ENCODE measurements at places on chromosomes 7 and 10.

DNA sequence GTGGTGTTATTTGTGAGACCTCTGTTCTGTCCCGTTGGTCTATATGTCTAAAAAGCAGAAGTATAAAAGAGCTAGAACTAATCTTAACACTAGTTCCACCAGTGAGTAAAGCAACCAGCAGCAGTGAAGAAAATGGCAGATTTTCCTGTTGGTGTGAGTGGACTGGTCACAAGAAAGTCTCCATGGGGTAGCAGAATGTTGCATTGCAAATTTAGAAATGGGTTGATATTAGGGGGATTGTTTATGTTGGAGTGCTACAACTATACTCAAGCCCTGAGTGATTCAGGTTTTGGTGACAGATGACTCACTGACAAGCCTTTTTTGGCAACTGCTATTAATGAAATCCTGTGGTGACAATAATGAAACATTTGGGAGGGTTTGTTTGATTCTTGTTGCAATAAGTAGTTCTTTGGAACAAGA, 5.6 kb downstream of the AVL9 start:
- DNase-seq, result no peak

DNA sequence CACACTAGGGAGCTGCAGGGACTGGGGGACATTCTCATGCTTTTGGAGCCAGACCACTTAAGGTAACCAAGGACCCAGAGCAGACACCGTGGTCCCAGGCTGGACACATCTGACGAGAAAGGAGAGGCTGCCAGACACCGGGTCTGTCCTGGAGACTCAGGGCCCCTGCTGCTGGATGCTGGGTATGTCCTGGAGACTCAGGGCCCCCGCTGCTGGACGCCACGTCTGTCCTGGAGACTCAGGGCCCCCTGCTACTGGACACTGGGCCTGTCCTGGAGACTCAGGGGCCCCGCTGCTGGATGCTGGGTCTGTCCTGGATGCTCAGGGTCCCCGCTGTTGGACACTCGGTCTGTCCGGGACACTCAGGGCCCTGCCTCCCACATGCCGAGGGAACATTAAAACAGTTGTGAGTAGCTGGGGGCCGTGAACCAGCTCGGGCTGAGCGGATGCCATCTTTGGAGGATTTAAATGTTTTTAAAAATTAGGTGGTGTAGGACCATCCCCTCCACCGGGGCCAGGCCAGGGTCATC, 249.7 kb downstream of the DNAJB6 start:
- no peak for DNase-seq

DNA sequence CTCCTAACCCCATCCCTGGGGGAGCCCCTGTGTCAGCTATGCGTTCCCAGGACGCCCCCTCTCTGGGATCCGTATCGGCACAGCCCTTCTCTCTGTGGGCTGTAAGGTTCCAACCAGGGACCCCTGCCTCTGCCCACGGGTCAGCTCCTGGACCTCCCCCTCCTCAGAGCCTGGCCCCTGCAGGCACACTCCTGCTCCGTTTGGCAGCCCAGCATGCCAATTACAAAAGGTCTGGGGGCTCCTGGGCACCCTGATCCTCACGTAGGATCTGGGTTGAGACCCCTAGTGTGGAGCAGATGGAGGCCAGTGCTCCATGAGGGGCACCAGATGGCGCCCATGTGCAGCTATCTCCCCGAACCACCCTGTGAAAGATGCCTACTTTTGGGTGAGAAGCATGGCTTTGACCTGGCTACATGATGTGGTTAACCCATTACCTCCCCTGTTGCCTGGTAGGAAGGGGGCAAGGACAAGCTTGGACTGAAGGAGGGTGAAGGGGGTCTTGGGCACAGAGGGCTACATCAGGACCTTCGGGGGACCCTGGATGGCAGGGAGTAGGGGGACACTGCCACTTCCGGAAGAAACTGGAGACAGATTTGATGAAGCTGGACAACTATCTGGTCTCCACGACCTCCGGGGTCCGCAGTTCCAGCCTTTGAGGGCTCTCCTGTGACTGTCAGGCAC, 9.0 kb downstream of the TACR2 start:
- peak; percentile 33 for DNase-seq

DNA sequence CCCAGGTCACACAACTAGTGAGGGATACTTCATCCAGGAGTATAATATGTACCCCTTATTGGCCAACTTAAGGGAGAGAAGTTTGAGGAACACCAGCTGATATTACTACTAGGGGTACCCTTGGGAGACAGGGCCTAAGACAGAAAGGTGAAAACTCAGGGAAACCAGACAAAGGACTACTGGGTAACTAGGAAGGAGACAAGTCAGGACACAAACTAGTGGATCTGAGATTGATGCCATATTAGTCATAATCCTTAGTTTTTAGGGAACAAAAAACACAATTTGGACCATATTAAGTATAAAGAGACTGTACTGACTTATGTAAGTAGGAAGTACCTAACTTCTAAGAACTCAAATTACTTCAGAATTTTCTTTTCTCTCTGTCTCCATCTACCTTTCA, 79.3 kb upstream of the CCDC6 start:
- no peak for DNase-seq
